Skeletal muscle cell (primary cell): ENCODE measurements at places on chromosomes 4 and X.
A peak's percentile ranks its signal among the peaks of the same experiment; 100 is the strongest.

DNA sequence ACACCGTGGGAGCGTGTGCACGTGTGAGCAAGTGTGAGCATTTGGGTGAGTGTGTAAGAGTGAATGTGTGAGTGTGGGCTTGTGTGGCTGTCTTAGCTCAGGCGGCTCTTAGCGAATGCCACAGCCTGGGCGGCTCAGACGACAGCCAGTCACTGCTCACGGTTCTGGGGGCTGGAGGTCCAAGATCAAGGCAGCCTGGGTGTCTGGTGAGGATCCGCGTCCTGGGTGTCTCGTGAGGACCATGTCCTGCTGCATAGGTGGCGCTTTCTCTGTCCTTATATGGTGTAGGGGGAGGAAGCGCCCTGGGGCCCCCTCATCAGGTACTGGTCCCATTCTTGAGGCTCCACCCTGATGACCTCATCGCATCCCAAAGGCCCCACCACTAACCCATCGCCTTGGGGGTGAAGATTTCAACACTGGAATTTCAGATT lies 4.5 kb downstream of the DOK7 start:
- no peak for DNase-seq

DNA sequence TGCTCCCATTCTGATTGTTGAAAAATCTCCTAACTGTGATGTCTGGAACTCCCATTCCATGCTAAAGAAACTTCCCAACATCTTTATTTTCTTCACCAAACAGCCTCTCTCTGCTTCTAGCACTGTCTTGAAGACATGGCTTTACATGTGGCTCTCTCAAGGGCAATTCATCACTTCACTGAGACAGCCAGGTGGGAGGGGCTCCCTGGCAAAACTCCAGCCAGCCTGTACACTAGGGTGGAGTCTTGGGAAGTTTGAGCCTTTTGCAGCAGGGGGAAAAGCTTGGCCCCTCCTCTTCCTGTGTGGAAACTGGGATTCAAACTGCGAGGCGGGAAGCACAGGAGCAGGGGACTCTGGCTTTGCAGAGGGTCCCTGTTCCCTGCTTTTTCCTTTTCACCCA lies 130.5 kb upstream of the TTC29 start:
- DNase-seq: no peak

DNA sequence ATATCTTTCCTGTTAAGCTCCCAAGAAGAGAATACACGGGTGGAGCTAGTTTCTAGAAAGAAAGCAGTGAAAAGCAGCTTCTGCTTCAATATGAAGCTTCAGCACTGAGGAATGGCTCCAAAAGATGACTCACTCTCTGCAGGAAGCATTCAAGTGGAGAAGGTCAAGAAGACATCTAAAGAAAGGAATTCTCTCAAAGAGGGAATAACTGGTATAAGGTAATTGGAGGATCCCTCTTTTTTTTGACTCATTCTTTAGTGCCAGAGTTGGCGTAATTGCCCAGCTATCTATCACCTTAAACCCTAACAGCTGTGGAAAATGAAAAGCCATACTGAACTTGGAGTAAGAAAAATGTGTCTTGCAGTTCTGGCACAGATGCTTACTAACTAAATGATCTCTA lies 3.5 kb downstream of the EDA2R start:
- DNase-seq: peak; percentile 63

DNA sequence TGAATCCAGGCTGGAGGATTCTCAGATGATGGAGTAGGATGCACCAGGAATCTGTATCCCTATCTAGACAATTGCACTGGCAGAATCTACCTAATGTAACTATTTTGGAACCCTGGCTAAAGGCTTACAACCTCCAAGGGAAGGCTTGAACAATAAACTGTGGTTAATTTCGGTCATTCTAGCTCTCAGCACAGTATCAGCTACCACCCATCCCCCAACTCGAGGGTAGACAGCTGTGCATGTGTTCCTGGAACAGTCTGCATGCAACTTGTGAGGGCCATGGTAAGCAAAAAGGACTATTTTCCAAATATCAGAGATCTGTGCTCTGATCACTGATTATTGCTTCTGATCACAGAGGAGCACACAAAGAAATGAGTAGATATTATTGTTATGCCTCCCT lies 34.0 kb downstream of the ELF2 start:
- DNase-seq: no peak

DNA sequence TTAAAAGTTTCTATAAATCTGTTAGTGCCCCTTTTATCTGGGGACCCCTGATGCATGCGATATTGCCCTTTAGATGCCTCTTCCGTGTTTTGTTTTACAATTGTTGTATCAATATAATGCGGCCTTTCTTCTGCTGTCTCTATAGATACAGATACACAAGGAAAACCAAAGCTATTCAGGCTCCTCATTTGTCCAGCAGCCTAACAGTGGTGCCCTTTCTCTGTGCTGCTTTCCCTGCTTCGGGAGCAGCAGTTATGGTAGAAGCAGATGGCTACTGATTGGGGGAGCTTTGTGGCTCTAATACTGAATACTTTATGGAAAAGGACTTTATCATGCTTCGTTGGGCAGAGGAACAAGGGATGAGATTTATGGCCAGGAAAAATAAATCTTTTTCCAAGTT lies 10.6 kb upstream of the PRDM8 start:
- no peak for DNase-seq

DNA sequence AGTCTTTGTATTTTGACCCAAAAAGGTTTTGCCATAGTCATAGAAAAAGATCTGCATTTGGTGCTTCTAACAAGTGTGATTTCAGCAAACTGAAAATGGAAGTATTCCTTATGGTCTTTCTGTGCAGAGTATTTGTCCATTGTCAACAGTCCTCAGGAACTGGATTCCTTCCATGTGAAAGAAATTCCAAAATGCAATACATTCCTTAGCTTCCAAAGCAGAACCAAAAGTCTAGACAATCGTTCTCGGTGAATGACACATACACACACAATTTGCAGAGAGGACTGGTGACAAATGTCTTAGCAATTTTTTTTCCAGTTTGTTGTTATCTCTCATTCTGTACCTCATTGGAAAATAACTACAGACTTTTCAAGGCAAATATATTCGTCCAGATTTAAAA lies 562.2 kb upstream of the SLIT2 start:
- peak; percentile 32 for DNase-seq

GRCh38 chrX:103674531-103675454 lies 11.7 kb downstream of the MORF4L2 start:
- no peak for DNase-seq
